Cerebellar cortex (tissue), 1 donor: ENCODE measurements at places on chromosomes 6 and 20.
A peak's percentile ranks its signal among the peaks of the same experiment; 100 is the strongest.

- no peak for DNase-seq
Measured at GRCh38 chr6:12150812-12151432, 138.8 kb downstream of the HIVEP1 start.

DNA sequence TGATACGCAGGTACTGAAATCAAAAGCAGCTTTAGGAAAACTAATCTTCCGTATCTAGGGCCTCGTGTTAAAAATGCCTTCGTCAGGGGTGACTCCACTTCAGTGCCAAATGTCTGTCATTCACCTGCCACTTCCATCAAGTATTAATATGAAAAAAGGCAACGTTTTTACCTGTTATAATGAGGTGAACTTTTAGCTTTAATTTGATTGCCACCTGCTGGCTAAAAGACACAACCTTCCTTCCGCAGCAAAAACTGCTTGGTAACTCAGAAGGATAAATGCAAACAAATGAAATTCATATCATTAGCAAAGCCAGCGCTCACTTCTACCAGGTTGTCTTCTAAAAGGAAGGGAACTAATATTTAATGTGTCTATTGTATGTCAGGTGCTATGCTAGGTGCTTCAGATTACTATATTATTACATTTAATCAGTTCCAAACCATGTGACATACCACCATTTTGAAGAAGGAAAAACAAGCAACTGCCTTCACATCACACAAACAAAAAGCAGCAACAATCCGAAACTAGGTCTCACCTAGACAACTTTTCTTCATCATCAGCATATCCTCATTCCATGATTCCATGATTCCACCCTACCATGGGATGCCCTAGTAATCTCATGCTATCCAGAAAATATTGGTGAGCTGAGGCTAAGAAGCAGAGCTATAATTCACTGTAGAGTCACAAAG, 20.6 kb upstream of the ARHGAP18 start:
- DNase-seq: no peak

DNA sequence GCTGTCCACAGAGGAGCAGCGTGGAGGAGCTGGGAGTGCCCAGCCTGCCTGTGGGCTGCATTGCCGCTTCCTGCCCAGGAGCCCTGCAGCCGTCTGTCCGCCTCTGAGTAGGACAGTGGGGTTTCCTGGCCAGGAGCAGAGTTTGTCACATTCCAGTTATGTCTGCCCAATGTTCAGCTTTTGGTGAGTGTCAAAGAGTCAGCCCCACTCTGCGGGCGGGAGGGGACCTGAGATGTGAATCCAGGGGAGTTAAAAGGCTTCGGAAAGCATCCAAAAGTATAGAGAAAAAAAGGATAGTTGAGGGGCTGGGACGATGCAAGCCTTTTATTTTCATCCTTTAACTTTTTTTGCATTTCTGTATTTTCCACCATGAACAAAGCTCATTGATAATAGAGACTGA, 7.2 kb upstream of the GATA5 start:
- DNase-seq: no peak

GRCh38 chr6:155687645-155688044, 232.0 kb upstream of the NOX3 start:
- no peak for DNase-seq

DNA sequence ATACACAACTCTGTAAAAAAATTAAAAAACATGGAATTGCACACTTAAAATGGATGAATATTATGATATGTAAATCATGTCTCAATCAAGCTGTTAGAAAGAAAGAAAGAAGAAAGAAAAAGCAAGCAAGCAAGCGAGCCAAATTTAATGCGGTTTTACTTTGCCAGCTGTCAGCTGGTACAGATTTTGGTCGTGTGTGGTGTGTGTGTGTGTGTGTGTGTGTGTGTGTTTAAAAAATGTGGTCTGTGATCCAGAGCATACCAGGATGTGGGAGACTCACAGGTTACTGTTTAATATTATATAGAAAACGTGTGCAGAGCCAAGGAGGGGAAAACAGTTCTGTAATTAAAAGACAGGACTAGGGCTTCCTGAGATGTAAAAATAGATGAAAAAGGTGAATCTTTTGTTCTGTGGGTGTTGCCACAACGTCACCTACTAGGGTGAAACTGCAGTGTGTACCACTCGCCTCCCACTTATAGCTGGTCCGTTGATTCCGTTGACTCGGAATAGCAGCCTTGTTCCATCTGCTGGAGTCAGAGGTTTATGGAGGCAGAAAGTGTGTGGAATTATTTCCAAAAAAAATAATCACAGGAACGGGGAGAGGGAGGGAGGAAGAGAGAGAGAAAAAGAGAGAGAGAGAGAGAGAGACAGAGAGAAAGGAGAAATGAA, 197.7 kb downstream of the BCAS1 start:
- DNase-seq: no peak

GRCh38 chr20:8718279-8718678, 350.6 kb upstream of the PLCB4 start:
- DNase-seq: no peak

DNA sequence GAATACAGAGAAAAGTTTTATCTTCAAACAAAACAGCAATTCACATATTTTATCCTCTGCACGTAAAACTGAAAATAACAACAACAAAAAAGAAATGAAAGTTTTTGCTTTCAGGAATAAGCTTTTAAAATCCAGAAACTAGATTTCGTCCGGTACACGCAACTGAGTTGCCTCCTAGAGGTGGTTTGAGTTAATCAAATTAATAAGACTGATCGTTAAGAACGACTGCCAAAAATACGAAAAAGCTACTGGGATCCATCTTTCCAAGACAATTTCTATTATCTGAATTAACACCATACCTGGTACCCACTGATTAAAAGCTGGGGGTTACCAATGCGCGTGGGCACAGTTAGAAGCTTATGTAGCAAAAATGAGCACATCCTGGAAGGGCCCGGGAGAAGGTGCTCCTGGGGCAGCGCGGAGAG, 669 bp downstream of the PDCD2 start:
- peak; percentile 16 for DNase-seq

DNA sequence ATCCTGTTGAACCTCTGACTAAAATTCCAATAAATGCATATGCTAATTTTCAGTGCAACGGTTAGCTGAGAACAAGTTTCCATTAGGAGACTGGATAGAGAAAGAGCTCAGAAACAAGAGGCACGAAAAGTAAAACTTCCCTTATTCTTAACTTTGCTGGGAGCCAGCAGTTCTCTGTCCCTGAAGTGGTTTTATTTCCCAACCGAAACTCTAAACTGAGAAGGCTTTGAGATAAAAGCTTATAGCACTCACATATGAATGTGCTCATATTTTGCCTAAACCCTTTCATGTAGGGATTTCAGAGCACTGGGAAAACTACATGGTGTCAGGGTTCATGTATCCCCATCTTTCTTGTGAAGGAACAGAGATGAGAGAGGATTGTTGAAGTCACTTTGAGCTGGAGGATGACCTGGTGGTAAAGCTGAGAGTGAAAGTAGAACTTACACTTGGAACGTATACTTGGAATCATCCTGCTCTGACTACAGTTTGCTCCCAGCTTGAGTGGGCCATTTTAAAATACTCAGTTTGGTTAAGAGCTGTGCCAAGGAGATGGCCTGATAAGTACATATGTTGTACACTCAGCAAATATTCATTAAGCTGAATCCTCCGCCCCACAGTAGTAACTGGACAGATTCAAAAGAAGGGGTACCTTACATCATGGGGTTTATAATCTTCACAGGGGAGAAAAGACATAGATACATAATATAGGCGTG, 324.2 kb upstream of the CNR1 start:
- DNase-seq: no peak

- peak; percentile 97 for DNase-seq
Measured at GRCh38 chr6:39770446-39770845, 21.7 kb upstream of the DAAM2 start.

DNA sequence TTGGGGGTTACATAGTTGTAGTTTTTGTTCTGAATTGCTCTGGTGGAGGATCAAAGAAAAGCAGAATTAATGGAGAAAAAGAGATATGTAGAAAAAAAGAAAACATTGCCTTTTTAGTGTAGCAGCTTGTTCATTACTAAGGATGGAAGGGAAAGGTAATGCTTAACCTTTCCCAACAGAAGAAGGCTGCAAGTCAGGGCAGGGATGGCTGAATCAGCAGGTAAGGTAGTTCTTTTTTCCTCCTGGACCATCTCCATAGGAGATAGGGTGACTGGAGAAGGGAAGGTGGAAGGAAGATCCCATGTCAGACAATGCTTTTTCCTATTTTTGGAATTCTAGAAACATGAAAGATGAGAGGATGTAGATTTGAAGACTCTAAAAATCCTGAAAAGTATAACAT, 79.4 kb upstream of the SUPT3H start:
- DNase-seq: no peak

- no peak for DNase-seq
Measured at GRCh38 chr6:97023982-97024381, 99.5 kb downstream of the KLHL32 start.

DNA sequence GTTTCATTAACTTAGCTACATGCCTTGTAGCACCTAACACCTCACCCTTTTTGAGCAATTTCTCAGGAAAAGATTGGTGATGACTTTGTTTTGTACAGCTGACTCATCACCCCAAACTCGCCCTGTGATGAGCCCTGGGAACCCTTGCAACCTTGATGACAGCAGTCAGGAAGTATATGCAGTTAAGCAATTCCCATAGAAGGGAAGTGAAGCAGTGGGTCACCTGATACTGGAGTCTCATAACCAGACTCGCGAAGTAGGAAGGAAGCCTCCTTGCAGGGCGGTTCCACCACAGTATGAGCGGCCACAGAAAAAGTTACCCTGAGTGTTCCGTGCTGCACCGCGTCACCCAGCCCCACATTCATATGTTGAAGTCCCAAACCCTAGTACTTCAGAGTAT, 82.0 kb upstream of the EDN1 start:
- no peak for DNase-seq

DNA sequence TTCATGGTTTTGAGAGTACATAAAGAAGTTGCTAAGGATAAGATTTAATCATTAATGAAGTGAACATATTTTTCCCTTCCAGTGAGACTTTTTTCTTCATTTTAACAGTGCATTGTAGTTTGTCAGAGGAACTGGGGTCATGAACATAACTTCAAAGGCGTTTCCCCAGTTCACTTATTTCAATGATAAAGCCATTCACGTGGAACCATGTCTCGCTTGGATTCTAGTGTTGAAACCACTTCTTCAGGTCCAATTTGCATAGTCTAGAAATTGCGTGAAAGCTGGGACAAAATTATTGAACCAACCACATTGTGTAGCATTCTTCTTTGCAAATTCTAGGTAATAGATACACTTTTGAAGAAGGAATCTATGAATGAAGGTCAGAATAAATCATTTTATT, 197.0 kb downstream of the CLIC5 start:
- DNase-seq: no peak

GRCh38 chr20:45368221-45368980, 5.4 kb downstream of the SYS1 start:
- DNase-seq: no peak

GRCh38 chr20:17504898-17505635, 26.1 kb downstream of the BFSP1 start:
- peak; percentile 69 for DNase-seq

DNA sequence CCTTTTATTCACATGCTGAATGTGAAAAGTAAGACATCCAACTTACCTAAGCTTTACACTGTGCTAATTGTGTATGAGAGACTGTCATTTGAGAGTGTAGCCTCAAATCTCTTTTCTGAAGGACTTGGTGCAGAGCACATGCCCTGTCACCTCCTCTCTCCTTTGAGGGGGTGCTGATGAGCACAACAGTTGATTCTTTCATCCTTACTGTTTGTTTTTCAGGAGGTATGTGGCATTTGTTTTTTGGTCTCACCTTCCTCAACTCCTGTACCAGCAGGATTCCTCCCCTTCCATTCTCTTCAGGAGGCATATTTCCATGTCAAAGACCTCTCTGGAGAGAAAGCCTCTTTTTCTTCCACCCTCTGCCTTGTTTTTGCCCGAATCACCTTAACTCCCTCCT, 252.6 kb upstream of the CITED2 start:
- no peak for DNase-seq

DNA sequence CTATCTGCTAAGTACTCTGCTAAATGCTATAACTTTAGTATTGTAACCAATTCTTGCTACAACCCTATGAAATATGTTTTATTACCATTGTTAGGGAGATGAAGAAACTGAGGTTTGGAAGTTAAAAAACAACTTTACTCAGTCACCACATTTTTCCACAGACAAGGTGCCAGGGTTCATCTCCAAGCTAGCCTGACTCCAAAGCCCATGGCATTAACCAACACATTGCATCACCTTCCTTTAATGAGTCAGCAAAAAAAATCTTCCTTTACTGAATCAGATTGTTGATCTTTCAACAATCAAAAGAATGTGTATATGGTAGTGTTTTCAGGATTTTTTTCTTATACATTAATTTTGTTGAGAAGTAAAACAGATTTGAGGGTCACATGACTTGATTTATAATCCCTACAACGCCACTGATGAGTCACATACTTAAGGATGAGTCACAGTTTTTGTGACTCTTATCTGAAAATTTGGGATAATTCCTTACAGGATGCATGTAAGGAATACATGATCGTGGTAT, 41.5 kb downstream of the MAN1A1 start:
- DNase-seq: no peak

DNA sequence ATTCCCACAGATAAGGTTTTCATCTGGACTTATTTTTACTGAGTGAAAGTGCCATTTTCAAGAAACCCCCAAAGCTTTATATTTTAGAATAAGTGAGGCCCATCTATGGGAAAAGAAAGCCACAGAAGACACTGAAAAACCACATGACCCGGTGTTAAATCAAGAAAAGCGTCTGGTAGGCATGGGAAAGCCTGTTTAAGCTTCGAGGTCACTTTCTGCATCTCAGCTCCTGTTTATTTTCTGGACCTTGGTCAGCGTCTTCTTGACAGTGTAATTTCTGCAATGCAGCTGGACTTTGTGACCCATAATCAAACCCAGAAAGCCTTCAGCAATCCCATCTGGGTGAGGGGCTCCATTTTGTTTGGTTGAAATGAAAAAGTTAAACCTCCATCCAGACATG, 59.6 kb upstream of the NEDD9 start:
- DNase-seq: no peak

- peak; percentile 71 for DNase-seq
Measured at GRCh38 chr6:36075656-36076055, 48.0 kb downstream of the MAPK14 start.

DNA sequence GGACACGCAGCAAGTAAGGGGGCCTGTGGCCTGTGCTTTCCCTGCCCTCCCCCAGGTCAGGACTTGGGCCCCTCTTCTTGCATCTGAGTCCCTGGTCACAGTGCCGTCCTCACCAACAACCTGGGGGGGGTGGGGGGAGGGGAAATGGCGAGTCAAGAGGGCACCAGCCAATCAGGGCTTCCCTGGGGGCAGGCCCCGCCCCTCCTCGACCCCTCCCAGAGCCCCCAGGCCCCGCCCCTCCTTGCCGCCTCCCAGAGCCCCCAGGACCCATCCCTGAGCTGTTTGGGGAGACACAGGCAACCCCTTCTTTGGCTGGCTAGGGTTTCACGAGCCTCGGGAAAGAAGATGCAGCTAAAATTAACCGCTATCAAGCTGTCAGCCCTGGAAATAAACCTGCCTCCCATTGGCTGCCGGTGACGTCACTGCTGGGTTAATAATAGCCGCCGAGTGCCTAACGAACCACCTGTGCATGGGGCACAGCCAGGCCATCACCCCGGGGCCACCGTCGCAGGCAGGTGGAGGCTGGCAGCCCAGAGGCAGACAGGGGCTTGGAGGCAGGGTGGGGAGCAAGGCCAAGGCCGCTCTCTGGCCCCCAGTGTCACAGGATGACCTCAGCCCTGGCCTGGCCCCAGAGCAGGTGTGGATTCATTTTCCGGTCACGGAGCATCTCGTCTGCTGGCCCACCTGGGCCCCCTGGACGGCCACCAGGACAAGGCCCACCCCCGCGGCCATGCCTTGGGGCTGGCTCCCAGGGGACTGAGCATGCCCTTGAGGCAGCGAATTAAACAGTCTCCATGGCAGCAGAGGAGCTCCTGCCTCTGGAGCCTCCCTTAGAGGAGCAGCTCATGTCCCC, 3.2 kb upstream of the EEF1A2 start:
- DNase-seq: peak; percentile 98
